H9 (cell line): ENCODE measurements at places on chromosomes 6 and 20.

- no peaks in the 10 kb centered on the region for H3K27me3 ChIP-seq
- no peaks in the 10 kb centered on the region for H3K4me1 ChIP-seq
These were observed 169.5 kb downstream of the FRK start for GRCh38 chr6:115891111-115891669.

GRCh38 chr6:118750143-118750542, 98.8 kb upstream of the CEP85L start:
- no peaks in the 10 kb centered on the region for H3K36me3 ChIP-seq
- no peak overlapping the region for H3K4me3 ChIP-seq
- H3K27ac ChIP-seq = no peak overlapping the region
- H3K4me1 ChIP-seq = peaks cover 6% of the 10 kb centered on the region; the same call in 1 of the 2 replicates
- DNase-seq = no peak

DNA sequence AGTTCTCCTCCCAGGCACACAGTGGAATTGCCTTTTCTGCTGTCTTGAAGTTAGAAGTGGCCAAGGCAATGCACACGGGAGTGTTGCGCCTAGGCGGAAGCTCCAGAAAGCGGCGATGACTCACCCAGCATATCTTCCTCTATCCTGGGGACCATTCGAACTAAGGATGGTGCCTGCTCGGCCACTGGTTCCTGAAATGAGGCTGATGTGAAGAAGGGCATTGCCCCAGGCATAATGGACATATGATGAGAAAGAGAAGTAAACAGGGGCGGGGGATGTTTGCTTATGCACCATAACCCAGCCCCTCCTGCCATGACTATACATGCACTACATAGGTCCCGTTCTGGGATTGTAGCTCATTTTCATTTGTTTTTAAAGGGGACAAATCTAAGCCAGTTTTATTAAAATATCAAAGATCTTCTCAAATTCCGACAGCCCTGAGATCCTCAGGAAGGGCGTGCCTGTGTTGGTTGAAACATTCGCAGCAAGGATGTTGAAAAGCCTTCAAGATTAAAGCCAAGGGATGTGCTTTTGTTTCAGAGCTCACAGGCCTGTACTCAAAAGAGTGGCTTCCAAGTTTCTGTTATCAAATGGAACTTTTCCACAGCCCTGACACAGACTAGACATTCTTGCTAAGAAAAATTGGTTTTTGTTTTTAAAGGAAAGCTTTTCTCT, 218.5 kb downstream of the LY86 start:
- no peak overlapping the region for H3K4me3 ChIP-seq
- H3K4me1 ChIP-seq = peaks cover 9% of the 10 kb centered on the region
- no peaks in the 10 kb centered on the region for H3K36me3 ChIP-seq
- no peak for DNase-seq

GRCh38 chr6:141169419-141169818, 963.3 kb upstream of the GJE1 start:
- no peak for DNase-seq
- H3K4me3 ChIP-seq = no peak overlapping the region

DNA sequence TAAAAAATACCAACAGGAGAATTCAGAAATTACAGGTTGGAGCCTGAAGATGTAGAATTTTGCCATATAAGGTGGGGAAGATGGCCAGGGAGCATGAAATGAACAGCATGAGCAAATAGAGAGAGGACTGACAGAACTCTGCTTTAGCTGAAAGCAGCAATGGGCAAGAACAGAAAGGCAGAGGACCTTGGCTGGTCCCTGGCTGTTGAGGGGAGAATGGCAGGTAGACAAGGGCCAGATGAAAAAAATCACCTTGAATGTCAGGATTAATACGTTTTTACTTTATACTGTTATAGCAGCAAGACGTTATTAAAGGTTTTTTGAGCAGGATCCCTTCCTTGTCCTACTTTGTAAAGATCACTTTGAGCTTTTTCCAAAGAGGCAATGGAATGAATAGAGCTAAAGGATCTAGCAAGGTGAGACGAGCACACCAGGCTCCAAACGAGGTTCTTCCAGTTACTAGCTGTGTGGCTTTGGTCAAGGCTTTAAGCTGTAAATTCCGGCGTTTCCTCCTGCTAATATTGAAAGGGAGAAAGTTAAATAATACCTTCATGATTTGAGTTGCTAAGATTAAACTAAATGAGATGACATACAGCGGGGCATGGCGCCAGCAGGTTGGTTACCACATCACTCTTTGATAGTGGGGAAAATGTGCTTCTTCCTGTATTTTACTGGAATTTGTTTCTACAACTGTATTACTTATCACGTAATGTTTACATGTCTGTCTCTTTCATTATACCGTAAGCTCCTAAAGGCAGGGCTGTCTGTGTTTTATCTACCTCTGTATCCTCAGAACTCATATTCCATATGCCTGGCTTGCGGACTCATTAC, 776 bp downstream of the PPIL1 start:
- no peak for DNase-seq
- peak overlapping the region; percentile 99 for H3K4me3 ChIP-seq
- H3K27me3 ChIP-seq = no peaks in the 10 kb centered on the region
- peaks cover 32% of the 10 kb centered on the region for H3K36me3 ChIP-seq
